ENCODE measurements at places on chromosomes 6 and 20. TPM values are rescaled to one million over a fixed set of nuclear protein-coding genes. Genes with fewer than 3 reads are reported as not detected.

GRCh38 chr6:113128661-113129060 lies 728.5 kb upstream of the MARCKS start:
- no peak overlapping the region for H3K27ac ChIP-seq
- no peak overlapping the region for H3K4me3 ChIP-seq
- no peaks in the 10 kb centered on the region for H3K36me3 ChIP-seq
- peaks cover 3% of the 10 kb centered on the region for H3K4me1 ChIP-seq

- DNase-seq = peak; percentile 39
- H3K27ac ChIP-seq = no peak overlapping the region
- H3K27me3 ChIP-seq = peaks cover under 1% of the 10 kb centered on the region
- peaks cover 4% of the 10 kb centered on the region for H3K4me1 ChIP-seq
- H3K4me3 ChIP-seq = no peak overlapping the region
- H3K36me3 ChIP-seq = no peaks in the 10 kb centered on the region
Measured at GRCh38 chr6:125780540-125781313, 10.0 kb upstream of the NCOA7 start.

DNA sequence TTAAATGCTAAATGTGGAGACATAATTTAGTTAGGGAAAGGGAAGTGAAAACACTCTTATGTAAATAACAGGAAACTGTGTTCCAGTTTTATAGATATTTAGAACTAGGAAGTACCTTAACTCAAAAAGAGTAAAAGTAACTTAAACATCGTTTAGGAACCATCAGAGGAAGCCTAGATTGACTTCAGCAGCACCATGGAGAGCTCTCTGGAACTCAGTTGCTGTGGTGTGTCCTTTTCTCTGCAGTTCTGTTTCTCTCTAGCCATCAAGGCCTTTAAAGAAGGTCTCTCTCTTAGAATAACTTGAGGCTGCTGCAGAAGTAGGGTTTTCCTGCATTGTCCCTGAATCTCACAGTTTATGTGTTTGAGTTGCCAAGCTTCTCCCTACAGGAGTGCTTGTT lies 26.9 kb downstream of the CLVS2 start:
- H3K36me3 ChIP-seq = no peaks in the 10 kb centered on the region
- H3K4me1 ChIP-seq = peaks cover 15% of the 10 kb centered on the region
- H3K4me3 ChIP-seq = no peak overlapping the region
- no peak for DNase-seq
- no peaks in the 10 kb centered on the region for H3K27me3 ChIP-seq

Gene MAS1L
- total RNA-seq = not detected

Gene CALHM4
- total RNA-seq = not detected

Gene KCTD20
- total RNA-seq = 29.1 TPM

Gene PTK6
- total RNA-seq = 0.17 TPM
